ENCODE measurements at places on chromosomes 2 and 18. TPM values are rescaled to one million over a fixed set of nuclear protein-coding genes. Genes with fewer than 3 reads are reported as not detected.
A peak's percentile ranks its signal among the peaks of the same experiment; 100 is the strongest.

Gene CYTIP
- 1.7 TPM for total RNA-seq

Gene CNTNAP5
- total RNA-seq, result 1.7 TPM

DNA sequence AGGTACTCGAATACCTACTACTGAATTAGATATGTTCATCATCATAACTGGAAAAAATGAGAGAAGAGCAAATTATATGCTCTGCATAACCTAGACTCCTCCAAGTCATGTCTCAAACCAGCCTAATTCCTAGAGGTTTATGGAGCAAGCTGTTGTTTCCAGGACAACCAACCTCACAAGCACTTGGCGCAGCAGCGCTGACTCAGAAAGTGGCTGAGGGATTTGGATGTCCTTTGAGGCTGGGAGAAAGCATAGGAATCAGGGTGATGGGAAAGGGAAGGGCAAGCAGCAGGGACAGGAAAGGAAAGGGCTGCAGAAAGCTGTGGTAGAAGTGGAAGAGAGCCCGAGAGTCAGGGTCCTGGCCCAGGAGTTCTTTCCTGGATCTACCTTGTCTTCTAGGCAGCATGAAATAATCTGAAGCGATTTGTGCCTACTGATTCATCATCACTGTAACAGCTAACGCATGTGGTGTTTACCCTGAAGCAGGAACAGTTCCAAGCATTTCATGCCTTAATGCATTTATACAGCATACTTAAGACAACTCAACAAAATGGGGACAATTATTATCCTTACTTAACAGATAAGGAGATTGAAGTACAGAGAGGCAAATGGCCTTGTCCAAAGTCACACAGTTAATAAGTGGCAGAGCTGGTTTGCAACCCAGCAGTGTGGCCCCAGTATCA lies 3.7 kb downstream of the PLEK start:
- peak; percentile 22 for DNase-seq

DNA sequence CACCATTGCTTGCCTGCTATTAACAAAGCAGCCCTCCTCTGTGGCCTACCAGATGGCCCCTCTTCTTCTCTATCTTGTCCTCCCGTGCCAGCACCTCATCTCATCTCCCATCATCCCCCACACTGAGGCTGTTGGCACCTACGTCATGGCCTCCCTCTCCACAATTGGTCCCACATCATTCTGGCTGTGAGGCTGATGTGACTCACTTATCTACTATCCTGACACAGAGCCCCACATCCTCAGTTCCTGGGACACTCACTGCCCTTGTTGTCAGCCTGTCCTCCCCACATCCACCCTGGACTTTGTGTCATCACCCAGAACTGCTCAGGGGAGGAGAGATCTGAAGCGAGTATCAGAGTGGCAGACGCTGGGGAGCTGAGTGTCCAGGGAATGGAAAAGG lies 102.9 kb downstream of the MRO start:
- DNase-seq, result no peak

Gene ALK
- 0.41 TPM for total RNA-seq

GRCh38 chr2:31269087-31269486 lies 35.1 kb downstream of the EHD3 start:
- DNase-seq, result no peak

- DNase-seq, result peak; percentile 38
These were observed 53.5 kb upstream of the RMDN2 start for GRCh38 chr2:37871456-37872191.

DNA sequence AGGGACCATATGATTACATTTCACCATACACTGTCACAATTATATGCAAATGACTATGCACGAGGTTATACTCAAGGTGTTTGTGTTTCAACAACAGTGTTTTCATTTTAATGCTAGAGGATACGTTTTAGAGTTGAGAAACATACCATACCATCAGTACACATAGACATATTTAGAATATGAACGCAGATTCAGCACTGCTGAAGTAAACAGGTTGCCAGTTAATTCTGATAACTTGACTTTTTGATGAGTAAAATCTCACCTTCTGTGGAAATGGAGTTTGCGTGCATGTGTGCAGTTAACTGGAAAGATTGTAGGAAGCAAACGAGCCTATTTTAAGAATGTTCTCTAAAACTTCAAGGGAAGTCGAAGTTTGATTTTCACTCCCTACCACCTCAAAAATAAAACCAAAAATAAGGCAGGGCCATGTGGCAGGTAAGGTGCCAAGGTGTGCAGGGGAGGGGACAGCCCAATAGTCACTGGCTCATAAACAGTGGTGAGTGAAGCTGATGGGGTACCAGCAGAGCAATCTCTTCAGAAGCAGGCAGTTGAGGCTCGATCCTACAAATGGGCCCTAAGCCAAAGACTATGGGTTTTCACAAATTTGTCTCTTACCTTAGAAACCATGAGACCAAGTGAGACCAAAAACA lies 213.1 kb downstream of the IKZF2 start:
- no peak for DNase-seq

Measured in tongue (tissue), 3 donors.